ENCODE measurements at places on chromosomes 4 and X.

DNA sequence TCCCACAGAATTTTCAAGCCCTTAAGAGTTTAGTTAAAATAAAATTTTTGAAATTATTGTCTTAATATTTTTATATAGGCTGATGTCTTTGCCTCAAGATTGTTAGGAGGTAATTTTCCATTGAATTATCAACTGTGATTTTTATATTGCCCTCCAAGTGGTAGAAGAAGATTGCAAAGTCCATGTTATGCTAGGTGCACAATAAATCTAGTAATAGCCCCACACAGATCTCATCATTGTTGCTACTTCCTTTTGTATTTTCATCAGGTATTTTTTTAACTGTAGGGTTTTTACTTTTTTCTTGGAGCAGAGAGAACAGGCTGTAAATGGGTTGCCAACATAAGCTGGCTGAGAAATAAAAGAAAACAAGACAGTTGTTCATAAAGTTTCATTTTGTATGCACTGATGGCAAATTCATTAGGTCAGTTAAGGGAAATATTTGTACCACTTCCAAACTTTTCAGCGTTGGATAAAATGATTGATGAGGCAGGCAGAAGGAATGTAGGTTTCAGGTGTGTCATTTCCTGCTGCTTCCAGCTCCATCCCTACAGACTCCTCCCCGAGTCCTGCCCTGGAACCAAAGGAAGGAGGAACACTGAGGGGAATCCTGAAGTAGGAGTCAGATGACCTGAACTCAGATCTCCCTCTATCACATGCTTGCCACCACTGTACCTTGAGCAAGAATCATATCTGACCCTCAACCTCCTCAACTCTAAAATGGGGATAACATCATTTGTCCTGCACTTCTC, 105.5 kb downstream of the PRRG1 start:
- H3K4me1 ChIP-seq = no peaks in the 10 kb centered on the region
- DNase-seq = no peak
- H3K27me3 ChIP-seq = no peaks in the 10 kb centered on the region
- H3K27ac ChIP-seq = no peak overlapping the region
- no peak overlapping the region for H3K4me3 ChIP-seq
- no peaks in the 10 kb centered on the region for H3K36me3 ChIP-seq

DNA sequence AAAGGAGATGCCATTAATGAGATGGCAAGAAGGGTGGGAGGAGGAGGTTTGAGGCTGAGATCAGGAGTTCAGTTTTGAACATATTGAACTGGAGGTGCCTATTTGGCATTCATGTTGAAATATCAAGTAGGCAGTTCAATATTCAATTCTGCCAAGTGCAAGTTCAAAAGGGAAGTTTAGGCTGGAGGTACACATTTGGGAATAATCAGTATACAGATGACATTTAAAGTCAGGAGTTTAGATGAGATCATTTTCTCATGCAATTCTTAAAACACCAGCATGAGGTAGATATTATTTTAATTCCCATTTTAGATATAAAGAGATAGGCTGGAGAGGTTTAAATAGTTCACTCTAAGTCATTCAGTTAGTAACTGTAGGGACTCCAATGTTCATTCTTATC, 26.1 kb downstream of the COQ2 start:
- no peaks in the 10 kb centered on the region for H3K27me3 ChIP-seq
- no peak overlapping the region for H3K27ac ChIP-seq
- H3K36me3 ChIP-seq = no peaks in the 10 kb centered on the region

- no peak for DNase-seq
- no peak overlapping the region for H3K27ac ChIP-seq
- H3K27me3 ChIP-seq = no peaks in the 10 kb centered on the region
Measured at GRCh38 chr4:165813606-165814005, 59.4 kb upstream of the TLL1 start.

- no peaks in the 10 kb centered on the region for H3K27me3 ChIP-seq
- DNase-seq = no peak
- no peaks in the 10 kb centered on the region for H3K36me3 ChIP-seq
- peak overlapping the region; percentile 5 for H3K27ac ChIP-seq
Measured at GRCh38 chr4:108828620-108829019, 65.8 kb upstream of the ETNPPL start.

DNA sequence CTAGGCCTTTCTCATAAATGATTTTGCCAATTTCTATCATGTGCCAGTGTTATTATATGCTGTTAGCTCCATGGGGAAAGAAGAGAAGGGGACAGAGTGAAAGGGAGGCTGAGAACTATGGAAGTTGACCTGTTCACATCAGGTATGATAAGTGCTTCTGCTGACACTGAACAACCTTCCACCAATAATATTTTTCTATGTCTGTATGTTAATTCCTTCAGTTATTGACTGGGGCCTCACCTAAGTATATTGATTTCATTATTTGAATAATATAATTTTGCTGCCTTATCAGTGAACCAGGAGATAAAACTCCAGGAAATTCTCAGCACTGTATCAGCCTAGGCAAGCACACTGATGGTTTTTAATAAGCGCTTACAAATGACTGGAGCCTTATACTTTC, 262.8 kb downstream of the SNCA start:
- no peaks in the 10 kb centered on the region for H3K36me3 ChIP-seq
- no peak overlapping the region for H3K27ac ChIP-seq
- no peak for DNase-seq

DNA sequence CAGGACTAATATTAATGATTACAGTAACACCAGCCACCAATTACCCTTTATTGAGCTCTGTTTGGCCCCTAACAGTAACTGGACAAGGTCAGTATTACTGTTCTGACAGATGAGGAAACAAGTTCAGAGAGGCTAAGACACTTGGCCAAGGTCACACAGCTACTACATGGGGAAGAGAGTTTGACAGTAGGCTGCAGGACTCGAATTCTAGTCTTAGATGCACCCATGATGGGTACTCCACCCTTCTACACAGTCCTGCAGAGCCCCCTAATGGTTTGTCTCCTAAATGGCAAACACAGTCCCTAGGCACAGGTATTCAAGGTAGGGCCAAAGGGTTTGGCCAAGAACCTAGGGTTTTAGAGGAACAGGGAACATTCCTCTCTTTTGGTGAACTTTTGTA, 93.9 kb downstream of the NSUN7 start:
- no peaks in the 10 kb centered on the region for H3K27me3 ChIP-seq
- peaks cover 32% of the 10 kb centered on the region for H3K4me1 ChIP-seq
- no peak overlapping the region for H3K27ac ChIP-seq
- no peak for DNase-seq
- no peaks in the 10 kb centered on the region for H3K36me3 ChIP-seq

DNA sequence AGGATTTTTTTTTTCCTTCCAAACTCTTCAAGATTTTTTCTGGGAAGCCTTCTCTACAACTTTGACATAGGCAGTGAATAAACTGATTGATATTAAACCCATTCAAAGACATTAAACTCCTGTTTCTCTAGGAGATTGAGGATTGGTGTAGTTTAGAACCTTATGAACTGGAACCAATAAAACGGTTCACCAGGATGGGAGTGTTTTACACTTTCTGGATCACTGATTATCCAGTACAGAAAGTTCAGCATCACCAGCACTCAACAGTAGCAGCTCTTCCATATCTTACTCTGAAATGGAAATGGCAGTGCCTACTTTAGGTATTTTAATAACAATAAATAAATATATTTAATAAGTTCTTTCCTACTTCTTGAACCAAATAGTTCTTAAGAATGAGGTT, 76.7 kb downstream of the BMPR1B start:
- no peak overlapping the region for H3K4me3 ChIP-seq
- DNase-seq = no peak
- peaks cover 2% of the 10 kb centered on the region for H3K27me3 ChIP-seq
- H3K27ac ChIP-seq = no peak overlapping the region

- H3K4me1 ChIP-seq = no peaks in the 10 kb centered on the region
- no peaks in the 10 kb centered on the region for H3K36me3 ChIP-seq
- no peak overlapping the region for H3K4me3 ChIP-seq
- H3K27me3 ChIP-seq = peaks cover 5% of the 10 kb centered on the region
- H3K27ac ChIP-seq = no peak overlapping the region
- no peak for DNase-seq
Measured at GRCh38 chr4:17218786-17219185, 293.1 kb downstream of the QDPR start.

GRCh38 chr4:7971881-7972500, 32.3 kb upstream of the AFAP1 start:
- peaks cover 54% of the 10 kb centered on the region for H3K4me1 ChIP-seq
- H3K27me3 ChIP-seq = no peaks in the 10 kb centered on the region
- no peak overlapping the region for H3K4me3 ChIP-seq
- H3K27ac ChIP-seq = peak overlapping the region; percentile 96
- H3K36me3 ChIP-seq = no peaks in the 10 kb centered on the region
- no peak for DNase-seq

Data from mesothelial cell of epicardium (in vitro differentiated cells).